ENCODE measurements at places on chromosomes 4 and X.

DNA sequence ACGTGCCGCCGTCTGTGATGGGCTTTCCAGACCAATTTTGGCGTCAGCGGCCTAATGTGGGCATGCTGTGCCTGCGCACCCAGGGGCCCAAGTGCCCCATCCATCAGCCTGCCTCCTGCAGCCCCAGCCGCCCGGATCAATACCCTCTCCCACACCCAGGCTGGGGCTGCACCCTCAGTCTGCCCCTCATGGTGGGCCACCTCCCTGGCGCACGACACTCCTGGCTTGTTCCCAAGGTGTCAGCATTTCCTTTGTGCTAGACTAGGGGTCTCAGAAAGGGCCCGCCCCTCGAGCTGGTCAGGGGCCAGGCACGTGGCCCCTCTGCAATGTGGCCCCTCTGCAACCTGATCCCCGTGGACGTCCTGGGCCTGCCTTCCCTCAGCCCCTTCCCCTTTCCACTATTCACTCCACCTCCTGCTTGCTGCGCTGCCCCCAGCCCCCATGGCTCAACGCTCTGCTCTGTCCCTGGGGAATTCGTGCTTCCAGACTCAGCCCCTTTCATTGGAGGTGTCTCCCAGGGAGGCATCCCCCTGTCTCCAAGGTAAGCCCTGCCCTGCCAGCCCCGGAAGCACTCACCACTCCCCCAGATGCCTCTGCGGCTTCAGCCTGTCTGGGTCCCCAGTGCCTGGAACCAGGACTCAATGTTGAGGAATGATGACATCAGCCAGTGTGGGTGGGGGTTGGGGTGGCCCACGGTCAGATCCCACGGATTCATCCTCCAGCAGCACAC, 130.8 kb downstream of the HMX1 start:
- no peak for DNase-seq

- no peak for DNase-seq
Observed at GRCh38 chr4:121824950-121825349, 1.3 kb upstream of the CCNA2 start.

DNA sequence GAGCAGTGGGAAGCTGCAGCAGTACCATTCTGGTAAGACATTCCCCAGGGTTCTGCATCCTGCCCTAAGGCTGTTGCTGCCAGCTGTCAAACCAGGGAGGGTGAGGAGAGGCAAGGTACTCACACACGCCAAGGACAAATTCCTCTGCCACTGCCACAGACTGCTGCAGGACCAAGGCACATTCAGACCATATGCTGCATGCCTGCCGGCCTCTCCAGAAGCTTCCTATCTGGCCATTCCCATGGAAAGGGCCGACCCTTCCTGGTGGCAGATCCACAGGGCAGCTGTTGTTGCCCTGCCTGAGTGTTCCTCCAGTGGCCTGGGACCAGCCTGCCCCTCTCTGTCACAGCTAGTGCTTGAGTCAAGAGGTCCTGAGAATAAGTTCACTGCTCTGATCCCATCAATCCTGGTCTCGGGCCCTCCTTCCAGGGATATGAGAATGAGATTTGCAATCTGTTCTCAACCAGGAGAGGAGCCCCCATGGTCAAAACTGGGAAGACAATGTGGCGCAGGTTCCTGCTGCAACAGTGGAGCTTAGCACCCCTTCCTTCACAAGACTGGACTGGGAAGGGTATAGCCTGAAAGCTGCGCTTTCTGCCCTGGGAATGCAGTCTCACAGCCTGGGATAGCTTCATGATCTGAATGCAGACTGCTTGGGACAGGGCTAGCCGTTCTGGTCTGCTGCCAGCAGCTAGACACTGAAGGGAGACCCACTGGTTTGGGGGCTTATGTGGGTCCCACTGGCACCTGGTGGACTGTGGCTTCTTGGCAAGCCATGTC, 342.5 kb upstream of the NDST3 start:
- DNase-seq = no peak

DNA sequence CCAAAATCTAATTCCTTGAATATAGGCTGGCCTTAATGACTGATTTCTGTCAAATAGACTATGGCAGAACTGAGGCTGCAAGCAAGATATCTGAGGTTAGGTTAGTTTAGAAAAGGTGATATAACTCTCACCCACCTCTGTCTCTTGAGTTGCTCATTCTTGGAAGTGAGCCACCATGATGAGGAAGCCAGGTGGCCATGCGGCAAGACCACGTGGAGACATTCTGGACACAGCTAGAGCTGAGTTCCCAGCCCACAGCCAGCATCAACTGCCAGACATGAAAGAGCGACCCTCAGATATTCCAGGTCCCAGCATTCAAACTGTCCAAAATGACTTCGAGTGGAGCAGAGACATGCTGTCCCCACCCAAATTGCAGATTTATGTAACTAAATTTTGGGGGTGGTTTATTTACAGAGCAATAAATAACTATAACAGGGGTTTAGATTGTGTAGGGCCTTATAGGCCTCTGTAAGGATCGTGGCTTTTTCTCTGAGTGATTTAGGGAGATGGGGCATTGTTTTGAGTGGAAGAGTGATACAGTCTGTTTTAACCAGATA, 33.7 kb downstream of the USP53 start:
- DNase-seq = no peak

- peak; percentile 67 for DNase-seq
Observed at GRCh38 chrX:151789179-151789800, 54.7 kb downstream of the CNGA2 start.

DNA sequence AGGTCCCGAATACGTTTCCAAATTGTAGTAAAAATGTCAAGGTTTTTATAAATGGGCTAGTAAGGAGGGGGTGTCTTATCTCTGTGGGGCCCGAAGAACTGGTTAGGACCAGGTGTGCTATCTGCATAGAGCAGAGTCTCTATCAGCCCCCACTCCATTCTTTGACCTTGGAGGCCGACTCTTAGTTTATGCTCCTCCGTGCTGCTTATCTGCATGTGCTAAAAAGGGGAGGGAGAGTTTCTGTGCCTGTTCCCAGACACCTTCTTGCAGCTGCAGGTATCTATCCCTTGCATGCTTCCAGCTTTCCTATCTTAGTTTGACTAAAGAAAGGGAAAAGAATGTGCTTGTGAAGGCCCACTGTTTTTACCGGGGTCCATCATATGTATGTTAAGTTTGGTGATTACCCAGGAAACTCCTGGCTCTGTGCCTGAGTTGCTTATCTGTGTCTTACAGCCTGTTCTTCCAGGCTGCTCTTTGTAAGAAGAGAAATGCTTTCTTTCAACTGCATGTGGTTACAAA, 28.6 kb upstream of the NAF1 start:
- DNase-seq = no peak

DNA sequence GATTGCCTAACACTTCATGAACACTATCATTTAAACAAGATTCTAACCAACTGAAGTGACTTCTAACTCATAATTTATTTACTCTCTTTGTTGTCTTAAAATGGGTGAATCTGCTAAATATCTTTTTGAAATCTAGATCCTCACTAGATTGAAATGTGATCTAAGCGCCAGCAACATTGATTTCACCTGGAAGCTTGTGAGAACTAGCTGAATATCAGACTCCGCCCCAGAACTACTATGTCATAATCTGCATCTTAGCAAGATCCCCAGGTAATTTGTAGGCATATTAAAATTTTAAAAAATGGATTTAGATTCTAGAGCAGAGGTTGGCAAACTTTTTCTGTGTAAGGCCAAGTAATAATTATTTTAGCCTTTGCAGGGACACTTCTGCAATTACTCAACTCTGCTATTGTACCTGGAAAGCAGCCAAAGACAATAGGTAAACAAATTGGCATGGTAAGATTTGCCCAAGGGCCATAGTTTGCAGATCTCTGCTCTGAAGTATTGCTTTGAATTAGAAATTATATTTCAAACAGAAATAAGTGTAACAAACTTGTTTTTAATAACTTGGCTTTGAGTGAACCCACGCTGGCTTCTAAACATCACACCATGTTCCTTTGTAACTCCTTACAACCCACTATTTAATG, 121.5 kb downstream of the REELD1 start:
- DNase-seq = no peak

DNA sequence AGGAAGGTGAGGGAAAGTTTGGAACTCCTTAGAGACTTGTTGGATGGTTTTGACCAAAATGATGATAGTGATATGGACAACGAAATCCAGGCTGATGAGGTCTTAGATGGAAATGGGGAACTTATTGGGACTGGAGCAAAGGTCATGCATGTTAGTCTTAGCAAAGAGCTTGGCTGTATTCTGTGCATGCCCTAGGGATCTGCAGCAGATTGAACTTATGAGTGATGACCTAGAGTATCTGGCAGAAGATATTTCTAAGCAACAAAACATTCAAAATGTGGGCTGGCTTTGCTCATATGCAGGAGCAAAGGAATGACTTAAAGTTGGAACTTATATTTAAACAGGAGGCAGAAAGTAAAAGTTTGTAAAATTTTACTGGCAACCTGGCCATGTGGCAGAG, 489.3 kb upstream of the DIPK2B start:
- no peak for DNase-seq

Measured in foreskin fibroblast (primary cell).